Karpas-422 (cell line): ENCODE measurements at places on chromosomes 3 and 15.

DNA sequence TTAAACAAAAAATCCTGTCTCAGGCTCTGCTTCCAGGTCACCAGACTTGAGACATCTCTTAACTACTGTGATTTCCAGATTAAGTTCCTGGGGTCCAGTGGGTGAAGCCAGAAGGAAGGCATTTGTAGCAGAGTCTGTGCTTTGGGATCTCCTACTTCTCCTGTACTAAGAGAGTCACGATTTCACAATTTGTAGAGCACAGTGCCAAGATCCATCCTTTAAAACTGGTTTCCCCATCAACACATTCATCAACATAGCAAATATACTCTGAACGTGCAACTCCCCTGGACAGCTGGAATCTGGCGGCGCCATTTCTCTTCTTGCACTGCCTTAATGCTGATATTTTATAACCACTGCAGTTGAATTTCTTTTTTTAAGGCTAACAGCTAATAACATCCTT lies 33.2 kb downstream of the CDCP1 start:
- no peak for DNase-seq

DNA sequence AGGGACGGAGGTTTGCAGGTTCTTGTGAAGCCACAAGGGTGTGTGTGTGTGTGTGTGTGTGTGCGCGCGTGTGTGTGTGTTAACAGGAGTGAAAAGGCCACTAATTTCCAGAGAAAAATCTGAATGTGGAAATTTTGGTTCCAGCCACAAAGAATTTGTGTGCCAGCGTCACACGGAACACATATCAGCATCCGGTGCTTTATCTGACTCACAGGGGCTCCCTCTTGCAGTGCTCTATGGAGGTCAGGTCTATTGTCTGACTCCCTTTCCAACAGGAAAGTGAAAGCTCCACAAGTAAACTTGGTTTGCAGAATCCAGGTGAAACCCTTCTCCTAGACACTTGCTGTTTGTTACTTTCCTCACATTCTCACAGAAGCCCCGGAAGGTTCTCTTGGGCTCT lies 6.2 kb downstream of the CLDN11 start:
- no peak for DNase-seq

DNA sequence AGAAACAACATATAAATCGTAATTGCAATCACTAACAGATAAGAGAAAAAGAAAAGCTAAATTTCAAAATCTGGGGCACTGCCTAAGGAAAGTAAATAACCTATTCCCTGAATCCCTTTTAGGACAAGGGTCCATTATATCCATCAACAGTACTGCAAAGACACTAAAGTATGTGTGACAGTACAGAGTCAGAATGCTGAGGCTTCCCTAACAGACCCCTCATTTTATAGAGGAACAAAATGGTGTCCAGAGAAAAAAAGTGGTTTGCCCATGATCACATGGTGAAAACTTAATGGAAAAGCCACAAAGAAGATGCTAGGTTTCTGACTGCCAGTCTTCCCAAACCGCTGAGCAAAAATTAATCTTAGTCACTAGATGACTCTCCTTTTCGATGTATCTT lies 93.8 kb downstream of the DHX30 start:
- DNase-seq, result no peak

DNA sequence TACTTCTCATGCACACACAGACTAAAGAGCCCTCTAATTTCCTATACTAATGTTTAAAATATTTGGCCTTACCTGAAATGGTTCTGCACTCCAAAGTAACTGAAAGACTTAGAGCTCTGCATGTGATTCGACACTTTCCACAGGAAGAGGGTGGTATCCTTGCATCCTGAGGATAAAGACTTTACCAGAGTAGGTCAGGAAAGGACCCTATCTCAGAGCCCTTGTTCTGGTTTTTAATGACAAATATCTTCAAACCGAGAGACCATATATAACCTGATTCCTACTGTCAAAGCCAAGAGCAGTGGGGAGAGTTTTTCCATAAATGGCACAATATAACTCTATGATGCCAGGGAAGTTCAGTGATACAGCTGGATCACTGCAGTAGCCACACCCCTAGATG lies at the start of gene GP5:
GP5 (minus strand) TSS at position 101 of the 400 bp plus-strand sequence. CDS start 984 bp downstream, outside the sequence.
- no peak for DNase-seq

DNA sequence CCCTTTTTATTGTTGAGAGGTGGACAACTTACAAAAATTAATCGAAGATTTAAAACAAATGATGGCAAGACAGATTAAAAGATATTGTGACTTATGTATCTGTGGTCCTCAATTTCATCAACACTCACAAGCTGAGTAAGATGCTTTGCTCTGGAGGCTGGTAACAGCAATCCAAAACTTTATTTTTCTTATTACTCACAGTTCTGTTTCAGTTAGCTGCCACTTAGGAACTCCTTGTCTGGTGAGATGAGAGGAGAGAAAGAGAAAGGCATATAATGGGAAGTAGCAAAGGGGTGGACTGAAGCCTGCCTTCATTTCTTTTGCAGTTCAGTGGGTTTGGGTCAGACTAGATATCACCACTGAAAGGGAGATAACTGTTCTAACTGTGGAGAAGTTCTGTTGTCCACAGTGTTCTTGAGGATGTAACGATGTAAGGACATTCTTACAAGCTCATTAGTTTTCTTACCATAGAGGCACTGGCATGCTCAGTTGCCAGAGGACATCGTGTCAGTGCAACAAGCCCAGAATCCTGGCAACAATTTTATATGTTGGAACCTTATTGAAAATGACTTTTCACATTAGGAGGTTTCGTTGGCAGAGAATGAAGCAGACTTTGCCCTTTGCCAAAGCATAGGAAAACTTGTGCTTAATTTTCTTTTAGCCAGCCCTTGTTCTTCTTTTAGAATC lies 93.6 kb downstream of the PLCL2 start:
- no peak for DNase-seq

DNA sequence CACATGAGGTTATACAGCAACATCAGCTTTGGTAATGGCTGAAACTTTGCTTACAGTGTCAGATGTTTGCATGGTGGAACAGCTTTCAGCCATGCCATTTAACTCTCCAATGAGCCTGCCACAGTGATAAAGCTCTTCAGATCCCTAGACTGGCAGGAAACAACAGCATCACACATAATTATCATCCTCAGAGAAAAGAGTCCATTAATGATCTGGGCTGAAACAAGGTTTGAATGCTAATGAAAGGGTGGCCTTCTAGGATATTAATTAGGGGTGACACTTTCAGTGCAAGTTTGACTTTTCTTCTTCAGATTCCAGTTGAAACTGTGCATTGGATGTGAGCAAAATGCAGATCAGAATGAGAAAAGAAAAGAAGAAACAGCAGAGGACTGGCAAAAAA lies 166.6 kb downstream of the IGSF11 start:
- DNase-seq, result no peak

DNA sequence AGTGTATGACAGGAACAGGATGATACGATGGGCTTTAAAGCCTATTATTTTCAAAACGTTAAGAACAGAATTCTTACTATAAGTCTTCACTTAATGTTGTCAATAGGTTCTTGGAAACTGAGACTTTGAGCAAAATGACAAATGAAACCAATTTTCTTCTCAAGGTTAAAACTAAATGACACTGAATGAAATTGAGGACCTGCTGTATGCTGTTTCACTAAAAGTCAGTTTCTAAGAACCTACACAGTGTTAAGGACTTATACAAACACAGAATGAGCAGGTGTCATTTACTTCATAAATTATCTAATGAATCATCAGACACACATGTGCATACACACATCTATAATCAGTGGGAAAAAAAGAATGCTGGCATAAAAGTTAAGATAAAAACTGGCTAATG lies 106.9 kb downstream of the RFTN1 start:
- DNase-seq, result no peak
